Common myeloid progenitor, CD34-positive (primary cell): ENCODE measurements at places on chromosomes 6 and 20.
A peak's percentile ranks its signal among the peaks of the same experiment; 100 is the strongest.

GRCh38 chr6:119147101-119148053, 68.9 kb upstream of the FAM184A start:
- DNase-seq: peak; percentile 87

DNA sequence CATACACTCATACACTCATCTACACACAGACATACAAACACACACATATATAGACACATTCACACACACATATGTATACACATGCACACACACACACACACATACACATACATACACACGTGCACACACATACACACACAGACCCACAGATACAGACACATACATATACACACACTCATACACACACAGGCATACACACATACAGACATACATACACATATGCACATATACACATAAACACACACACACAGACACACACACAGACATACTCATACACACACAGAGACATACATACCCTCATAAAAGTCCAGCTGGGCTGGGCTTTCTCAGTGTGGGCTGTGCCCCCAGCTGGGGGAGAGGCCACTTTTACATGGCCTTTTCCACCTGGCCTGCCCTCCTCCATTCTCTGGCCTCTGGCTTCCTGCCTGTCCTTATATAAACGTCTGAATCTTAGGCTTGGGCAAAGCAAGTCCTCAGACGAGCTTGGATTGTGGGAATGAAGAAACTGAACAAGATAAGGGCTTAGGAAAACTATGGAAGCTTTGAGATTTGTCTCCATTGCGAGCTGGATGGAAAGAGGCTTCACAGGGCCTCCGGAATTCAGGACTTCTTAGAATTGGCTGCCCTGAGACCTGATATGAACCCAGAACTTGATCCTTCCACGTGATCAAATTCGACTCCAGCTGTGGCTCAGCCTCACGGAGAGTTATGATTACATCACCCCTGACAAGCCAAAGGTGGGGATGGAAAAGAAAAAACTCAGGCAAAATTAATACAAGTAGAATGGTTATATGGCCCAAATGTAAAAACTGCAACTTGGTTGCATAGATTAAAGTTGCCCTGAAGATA, 22.5 kb upstream of the CST3 start:
- no peak for DNase-seq

GRCh38 chr20:20440481-20440880, 72.6 kb downstream of the INSM1 start:
- DNase-seq: no peak

GRCh38 chr20:15675813-15676484, 897.3 kb downstream of the KIF16B start:
- no peak for DNase-seq
